Left hindlimb (tissue), 1 donor: ENCODE measurements at places on chromosomes 7 and 10.
A peak's percentile ranks its signal among the peaks of the same experiment; 100 is the strongest.

GRCh38 chr10:89518108-89518507 lies 17.3 kb downstream of the SLC16A12 start:
- DNase-seq = no peak

DNA sequence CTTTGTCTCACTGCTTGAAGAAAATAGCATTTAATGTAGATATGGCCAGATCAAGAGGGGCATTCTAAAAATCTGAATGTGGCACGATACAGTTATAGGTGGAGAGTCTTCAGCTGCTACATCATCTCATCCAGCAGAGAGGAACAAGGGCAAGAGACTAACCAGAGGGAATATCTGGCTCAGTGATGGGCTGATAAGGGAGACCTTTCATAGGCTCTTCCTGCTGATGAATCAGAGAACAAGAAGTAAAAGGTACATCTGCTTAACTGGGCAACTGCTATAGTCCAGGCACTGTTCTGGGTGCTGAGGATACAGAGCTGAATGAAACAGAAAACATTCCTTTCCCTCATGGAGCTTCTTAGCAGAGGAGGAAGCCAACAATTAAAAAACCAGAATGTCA lies 37.9 kb downstream of the PIP4K2A start:
- DNase-seq = no peak

GRCh38 chr7:41574377-41574776 lies 128.5 kb downstream of the INHBA start:
- no peak for DNase-seq

DNA sequence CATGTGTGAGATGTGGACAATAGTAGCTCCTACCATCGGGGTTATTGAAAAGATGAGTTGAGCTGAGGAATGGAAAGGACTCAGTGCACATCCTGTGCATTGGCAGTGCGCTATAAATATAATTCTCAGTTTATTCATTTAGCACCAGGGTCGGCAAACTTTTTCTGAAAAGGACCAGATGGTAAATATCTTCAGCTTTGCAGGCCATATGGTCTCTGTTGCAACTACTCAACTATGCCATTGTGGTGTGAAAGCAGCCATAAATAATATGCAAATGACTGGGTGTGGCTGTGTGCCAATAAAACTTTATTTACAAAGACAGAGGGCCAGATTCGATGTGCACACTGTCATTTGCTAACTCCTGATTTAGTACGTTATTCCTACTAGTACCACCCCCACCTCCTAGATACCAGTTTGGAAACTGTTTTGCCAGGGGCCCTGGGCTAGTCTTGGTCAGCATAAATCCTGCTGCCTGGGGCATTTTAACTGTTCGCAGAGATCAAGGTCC lies 422.9 kb upstream of the MKI67 start:
- DNase-seq = no peak

DNA sequence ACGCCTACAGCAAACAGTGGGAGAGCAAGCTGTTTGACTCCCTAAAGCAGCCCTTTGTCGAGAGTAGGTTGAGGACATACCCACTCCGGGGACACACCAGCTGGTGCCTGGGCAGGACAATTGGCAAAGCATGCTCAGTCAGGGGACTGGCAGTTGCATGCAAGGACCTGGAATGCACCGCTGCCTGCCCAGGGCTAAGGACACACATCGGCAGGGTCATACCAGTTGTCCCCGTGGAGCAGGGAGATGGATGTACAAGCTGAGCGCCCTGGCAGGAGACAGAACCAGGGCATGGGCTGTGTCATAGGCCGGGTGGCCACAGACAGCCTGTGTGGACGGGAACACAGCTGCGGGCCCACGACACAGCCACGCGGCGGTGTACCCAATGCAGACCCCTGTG lies 18.3 kb upstream of the ELN start:
- no peak for DNase-seq

- no peak for DNase-seq
Measured at GRCh38 chr10:101063548-101064414, 2.0 kb downstream of the KAZALD1 start.

DNA sequence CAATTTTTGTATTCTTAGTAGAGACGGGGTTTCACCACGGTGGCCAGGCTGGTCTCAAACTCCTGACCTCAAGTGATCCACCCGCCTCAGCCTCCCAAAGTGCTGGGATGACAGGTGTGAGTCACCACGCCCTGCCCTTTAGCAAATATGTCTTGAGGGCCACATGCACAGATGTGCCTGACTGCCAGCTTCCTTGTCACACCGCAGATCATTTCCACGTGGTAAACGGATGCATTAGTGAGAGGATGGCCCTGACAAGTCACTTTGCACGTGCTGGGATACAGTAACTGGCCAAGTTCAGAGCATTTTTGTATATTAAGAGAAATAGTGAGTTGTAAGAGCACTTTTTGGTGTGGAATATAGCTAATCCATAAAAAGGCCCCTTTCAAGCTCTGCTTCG lies 44.3 kb upstream of the FAM180A start:
- no peak for DNase-seq

- peak; percentile 83 for DNase-seq
Measured at GRCh38 chr10:112951359-112952281, 1.6 kb downstream of the TCF7L2 start.

- no peak for DNase-seq
Measured at GRCh38 chr7:33457039-33457438, 327.7 kb downstream of the BBS9 start.

GRCh38 chr7:21261627-21262594 lies 166.0 kb upstream of the SP4 start:
- DNase-seq = no peak

- DNase-seq = no peak
Measured at GRCh38 chr10:129653428-129653827, 186.4 kb downstream of the MGMT start.

DNA sequence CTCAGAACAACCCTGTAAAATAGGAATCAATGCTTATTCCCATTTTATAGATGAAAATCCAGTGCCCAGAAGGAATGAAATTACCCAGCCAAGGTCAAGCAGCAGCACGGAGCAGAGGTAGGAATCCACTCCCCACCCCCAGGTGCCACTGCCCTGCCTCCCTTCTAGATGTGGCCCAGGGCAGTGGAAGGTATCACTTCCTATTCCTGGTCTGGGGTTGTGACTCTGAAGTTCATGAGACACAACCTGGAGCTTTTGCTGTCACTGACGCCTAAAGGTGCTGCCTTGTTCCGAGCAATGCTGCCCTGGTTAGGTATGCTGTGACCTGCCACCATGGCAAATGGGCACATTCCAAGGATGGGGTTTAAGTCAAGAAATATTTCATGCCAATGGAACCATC lies 53.6 kb downstream of the PIK3AP1 start:
- DNase-seq = no peak

DNA sequence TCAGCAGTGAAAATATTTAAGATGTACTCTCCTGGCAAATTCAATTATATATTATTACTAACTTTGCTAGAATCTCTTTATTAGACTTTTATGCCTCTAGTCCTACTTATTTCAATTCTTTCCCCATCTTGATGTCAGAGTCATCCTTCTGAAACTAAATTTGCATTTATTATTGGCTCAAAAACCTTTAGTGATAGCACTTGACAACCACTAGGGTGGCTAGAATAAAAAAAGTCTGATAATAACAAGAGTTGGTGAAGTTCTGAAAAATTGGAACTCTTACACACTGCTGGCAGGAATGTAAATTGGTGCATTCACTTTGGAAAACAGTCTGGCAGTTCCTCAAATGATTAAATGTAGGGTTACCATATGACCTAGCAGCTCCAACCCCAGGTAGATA lies 73.8 kb downstream of the LSMEM1 start:
- DNase-seq = no peak

- no peak for DNase-seq
Measured at GRCh38 chr10:78843495-78843894, 225.3 kb upstream of the ZMIZ1 start.

- no peak for DNase-seq
Measured at GRCh38 chr7:43926798-43927123, 525 bp downstream of the UBE2D4 start.

- DNase-seq = peak; percentile 88
Measured at GRCh38 chr10:93437086-93437945, 44.8 kb downstream of the MYOF start.

- DNase-seq = no peak
Measured at GRCh38 chr10:49649294-49649693, 30.2 kb upstream of the C10orf53 start.

DNA sequence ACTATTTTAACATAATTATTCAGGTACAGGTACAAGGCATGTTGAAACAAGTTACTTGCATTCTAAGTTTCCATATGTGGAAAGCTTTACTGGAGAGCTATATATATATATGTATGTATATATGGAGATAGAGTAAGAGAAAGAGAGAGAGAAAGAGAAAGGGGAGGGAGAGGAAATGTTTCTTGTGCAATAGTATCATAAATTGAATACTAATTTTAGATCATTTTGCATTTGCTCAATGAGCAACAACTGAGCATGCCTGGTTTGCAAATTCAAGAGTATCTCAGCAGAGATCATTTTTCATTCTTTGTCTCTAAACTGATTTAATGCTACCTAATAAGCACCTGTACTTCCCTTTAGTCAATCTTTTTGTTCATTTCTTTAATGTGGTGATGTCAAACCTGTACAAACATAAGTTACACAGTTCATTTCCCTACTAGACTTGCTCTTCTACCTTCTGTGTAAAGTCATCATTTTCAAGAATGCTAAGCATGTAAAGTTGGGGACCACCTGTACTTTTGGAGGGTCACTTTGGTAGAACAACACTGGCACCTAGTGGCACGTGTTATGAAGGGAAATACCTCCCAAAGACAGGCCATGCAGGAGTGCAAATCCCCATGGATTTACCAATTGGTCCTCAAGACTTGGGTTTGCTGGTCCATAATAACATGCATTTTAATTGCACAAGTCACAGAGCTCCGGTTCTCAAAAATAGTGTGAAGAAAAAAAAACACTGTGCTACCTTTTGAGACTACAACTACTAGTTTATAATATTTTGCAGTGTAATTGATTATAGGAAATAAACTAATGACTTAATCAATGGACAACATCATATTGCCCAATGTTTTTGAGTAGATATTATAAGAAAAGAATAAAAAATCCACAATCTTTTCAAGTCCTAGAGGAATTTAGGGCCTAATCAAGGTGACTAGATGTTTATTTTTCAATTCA lies 431.2 kb upstream of the IGFBP3 start:
- peak; percentile 40 for DNase-seq

- DNase-seq = no peak
Measured at GRCh38 chr7:102252366-102252982, 34.2 kb upstream of the SH2B2 start.

DNA sequence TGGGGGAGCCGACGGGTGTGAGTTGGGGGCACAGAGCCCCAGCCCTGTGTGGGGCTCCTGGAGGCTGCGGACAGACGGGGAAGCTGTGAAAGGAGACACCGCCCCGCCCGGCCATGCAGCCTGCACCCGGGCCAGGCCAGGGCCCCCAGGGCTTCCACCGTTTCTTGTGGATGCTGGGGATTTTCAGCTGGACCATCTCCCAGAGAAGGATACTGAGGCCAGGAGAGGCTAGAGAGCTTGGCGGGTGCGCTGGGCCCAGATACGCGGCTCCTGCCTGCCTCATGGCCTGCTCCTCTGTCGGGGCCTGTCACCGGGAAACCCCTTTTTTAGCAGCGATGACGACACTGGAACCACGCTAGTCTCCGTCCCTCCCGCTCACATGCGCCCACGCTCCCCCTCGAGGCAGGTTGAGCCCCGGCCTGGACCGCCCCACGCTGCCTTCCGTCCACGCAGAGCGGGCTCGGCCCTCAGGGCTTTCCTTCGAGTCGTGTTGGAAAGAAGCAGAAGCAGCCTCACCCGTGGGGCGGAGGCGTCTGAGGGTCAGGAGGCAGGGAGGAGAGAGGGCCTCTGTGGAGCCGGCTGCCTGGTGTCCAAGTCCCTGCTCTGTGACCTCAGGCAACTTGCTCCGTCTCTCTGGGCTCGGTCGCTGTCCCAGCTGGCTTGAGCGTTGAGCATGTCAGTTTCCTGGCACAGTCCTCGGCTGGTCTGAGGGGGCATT lies 11.7 kb downstream of the TMEM184A start:
- DNase-seq = no peak

DNA sequence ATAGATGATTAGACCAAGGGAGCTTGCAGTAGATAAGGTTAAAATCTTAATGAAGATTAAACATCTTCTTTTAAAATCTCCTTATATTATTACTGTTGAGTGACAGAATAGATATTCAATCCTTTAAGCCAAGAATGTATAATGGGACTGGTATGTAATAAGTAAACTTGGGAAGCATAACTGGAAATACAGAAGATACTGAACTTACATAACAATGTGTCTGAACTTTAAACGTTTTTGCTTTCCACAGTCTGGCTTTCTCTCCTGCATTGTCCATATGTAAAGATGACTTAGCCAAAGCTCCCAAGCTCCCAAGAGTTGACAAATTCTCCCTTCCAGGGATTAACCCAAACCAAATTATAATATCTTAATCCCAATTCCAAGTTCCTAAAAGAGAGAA lies 129.8 kb downstream of the KCND2 start:
- no peak for DNase-seq

DNA sequence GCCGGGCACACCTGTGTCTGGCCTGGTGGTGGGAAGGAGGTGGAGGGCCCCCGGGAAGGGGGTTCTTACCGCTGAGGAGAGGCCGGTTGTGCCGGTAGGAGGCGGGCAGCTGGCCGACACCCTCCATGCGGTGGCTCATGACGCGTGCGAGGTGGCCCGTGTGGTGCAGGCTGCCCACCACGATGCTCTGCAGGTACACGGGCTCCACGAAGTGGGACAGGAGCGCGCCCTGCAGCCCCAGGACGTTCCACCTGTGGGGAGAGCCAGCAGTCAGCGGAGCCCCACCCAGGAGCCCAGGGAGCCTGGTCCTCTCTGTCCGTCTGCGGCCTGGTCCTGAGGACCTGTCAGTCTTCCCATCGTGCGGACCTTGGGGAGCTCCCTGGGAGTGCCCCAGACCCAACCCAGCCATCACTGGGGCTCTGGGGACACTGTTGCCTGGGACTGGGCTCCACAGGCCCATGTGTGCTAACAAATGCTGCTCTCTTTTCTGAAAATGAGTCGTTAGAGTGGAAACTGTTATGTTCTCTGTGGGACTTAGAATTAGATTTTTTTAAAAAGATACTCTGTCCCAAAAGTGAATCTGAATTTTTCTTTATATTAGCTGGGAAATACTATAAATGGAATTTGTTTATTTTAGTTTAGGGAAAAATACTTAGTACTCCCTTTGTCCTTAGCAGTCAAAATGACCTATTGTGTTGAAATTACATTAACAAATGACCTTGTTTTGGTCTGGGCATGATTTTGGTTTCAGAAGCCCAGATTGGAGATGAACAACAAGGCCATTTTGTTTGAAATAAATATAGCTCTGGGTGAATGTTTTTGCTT lies 143.9 kb downstream of the WDR37 start:
- no peak for DNase-seq

GRCh38 chr7:156609010-156609877 lies 31.3 kb upstream of the RNF32 start:
- DNase-seq = no peak

GRCh38 chr10:13221572-13221971 lies 12.6 kb downstream of the UCMA start:
- no peak for DNase-seq

DNA sequence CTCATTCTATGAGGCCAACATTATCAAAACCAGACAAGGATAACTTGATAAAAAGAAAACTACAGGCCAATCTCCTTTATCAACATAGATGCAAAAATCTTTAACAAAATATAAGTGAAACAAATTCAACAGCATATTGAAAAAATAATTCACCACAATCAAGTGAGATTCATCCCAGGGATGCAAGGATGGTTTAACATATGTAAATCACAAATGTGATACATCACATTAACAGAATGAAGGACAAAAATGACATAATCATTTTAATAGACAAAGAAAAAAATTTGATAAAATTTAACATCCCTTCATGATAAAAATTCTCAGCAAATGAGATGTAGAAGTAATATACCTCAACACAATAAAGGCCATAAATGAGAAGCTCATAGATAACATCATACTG lies 53.8 kb downstream of the TCAF1 start:
- no peak for DNase-seq
